Gastroesophageal sphincter (tissue), 4 donors: ENCODE measurements at places on chromosomes 6 and 20.
A peak's percentile ranks its signal among the peaks of the same experiment; 100 is the strongest.

GRCh38 chr20:60877071-60877857 lies 374.8 kb upstream of the CDH4 start:
- no peaks in the 10 kb centered on the region for H3K27me3 ChIP-seq
- no peaks in the 10 kb centered on the region for H3K4me1 ChIP-seq
- no peaks in the 10 kb centered on the region for H3K36me3 ChIP-seq

DNA sequence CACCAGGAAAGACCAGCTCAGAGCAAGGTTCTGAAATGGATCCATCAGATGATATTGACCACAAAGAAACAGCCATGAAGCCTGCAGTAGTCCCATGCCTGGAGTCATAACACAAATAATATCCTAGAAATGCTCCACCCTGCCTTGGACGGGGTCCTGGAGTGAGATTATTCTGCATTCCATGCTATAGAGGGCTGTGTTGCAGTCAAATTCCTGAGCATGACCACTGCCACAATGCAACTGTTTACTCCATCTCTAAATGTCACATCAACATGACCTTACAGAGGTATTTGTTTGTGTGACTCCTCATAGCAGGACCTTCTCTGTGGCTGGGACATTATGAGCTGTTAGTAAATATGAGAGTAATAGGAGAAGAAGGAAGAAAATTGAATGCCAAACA lies 257.5 kb upstream of the TCF21 start:
- no peaks in the 10 kb centered on the region for H3K27me3 ChIP-seq
- peaks cover 6% of the 10 kb centered on the region for H3K4me1 ChIP-seq
- no peak overlapping the region for H3K27ac ChIP-seq
- no peak overlapping the region for H3K4me3 ChIP-seq
- H3K36me3 ChIP-seq, result no peaks in the 10 kb centered on the region

GRCh38 chr6:156068881-156069280 lies 613.2 kb upstream of the NOX3 start:
- no peak overlapping the region for H3K4me3 ChIP-seq
- H3K27me3 ChIP-seq, result no peaks in the 10 kb centered on the region
- no peak for ATAC-seq

DNA sequence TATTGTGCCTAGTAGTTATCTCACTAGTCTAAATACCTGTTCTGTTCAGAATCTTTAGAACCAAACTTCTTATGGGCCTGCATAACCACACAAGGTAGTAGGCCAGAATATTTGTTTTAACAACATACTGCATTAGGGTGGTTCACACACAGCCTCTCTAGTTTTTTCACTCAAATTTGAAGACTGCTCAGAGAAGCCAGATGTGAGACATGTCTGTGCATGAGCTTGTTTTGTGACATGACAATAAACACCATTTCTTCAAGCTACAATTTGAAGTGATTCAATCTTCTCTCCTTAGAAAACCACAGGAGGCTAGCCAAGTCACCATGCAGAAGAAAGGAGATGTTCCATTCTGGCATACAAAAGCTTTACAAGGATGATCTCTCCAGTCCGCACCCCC lies 135.6 kb downstream of the MMS22L start:
- no peak for ATAC-seq
- no peak overlapping the region for H3K4me3 ChIP-seq
- no peaks in the 10 kb centered on the region for H3K27me3 ChIP-seq
- no peak overlapping the region for H3K27ac ChIP-seq
- H3K36me3 ChIP-seq, result no peaks in the 10 kb centered on the region

DNA sequence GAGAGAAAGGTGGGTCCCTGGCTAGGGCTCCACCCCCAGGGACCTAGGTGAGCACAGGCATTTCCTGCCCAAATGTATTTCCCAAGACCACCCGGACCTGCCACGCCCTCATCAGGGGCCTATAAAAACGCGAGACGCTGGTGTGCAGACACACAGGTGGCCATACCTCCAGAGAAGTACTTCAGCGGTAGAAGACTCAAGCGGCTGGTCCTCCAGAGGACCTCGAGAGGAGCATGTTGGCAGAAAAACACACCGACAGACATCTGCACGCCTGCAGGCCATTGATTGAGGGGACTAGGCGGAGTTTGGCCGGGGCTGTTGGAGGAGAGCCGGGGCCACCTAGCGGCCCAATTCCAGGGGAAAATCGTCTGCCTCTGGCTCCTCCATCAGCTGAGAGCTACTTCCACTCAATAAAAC lies 695.8 kb upstream of the MMS22L start:
- H3K4me1 ChIP-seq, result no peaks in the 10 kb centered on the region
- ATAC-seq, result no peak
- no peak overlapping the region for H3K27ac ChIP-seq
- H3K4me3 ChIP-seq, result no peak overlapping the region
- H3K36me3 ChIP-seq, result no peaks in the 10 kb centered on the region

DNA sequence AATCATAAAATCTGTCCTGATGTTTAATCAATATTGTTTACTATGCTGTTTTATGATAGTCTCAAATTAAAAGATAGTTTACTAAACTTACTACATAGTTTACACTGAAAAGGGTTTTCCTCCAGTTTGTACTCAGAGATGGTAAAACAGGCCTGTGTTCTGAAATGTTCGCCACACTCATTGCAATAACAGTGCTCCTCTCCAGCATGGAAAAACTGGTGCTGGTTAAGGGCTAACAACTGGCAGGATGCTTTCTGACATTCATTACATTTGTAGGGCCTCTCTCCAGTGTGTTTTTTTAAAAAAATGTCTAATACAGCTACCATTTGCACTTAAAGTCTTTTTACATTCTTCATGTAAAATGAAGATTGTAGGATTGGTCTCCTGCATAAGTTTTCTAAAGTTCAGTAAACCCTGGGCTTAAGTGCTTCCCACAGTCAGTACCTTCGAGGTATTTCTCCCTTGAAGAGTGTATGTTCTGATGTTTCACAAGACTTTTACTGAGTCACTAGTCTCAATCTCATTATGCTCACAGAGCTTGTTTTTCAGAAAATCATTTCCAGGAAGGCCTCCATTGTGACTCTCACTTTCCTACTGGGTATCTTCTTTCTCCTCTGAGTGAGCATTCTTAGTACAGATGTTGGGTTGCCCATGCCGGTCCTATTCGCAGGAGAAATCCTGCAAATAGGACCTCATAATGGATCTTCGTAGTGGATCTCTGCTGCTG lies 8.7 kb upstream of the ZSCAN12 start:
- H3K36me3 ChIP-seq, result no peaks in the 10 kb centered on the region
- no peak for ATAC-seq
- H3K27me3 ChIP-seq, result peaks cover 24% of the 10 kb centered on the region
- H3K27ac ChIP-seq, result no peak overlapping the region

DNA sequence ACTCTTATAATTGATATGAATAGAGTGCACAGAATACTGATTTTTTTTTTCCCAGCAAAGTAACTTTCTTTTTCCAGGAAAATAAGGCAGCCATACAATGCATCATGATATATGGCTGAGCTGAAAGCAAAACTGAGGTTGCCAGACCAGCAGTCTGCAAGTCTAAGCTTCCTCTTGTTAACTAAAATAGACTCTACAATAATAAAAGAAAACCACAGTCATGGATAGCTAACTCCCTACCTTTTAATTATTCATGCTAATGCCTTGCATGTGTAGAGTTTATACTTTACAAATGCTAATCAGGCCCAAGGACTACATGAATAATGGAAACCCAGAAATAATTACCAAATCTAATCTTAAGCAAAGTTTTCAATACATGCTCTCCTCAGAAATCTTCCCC lies 47.4 kb downstream of the MAP7 start:
- ATAC-seq, result no peak
- no peaks in the 10 kb centered on the region for H3K27me3 ChIP-seq
- no peak overlapping the region for H3K27ac ChIP-seq
- no peak overlapping the region for H3K4me3 ChIP-seq
- H3K36me3 ChIP-seq, result no peaks in the 10 kb centered on the region

DNA sequence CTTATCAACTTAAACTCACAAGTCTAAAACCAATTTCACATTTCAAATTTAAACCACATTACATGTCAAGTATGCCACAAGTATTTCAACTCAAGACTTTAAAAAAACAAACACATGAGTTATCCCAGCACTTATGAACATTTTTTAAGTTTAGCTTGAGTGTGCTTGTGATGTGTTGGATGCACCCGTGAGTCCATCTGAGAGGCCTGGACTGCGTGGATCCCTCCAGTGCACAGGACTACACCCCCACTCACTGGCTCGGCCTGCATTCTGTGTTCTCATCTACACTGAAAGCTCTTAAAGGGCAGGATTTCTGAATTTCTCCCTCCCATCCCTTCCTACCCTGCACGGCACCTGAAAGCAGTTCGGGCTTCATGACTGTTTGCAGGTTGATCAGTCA lies 128.8 kb upstream of the CD93 start:
- no peak for ATAC-seq
- H3K27me3 ChIP-seq, result no peaks in the 10 kb centered on the region
- H3K4me3 ChIP-seq, result no peak overlapping the region

DNA sequence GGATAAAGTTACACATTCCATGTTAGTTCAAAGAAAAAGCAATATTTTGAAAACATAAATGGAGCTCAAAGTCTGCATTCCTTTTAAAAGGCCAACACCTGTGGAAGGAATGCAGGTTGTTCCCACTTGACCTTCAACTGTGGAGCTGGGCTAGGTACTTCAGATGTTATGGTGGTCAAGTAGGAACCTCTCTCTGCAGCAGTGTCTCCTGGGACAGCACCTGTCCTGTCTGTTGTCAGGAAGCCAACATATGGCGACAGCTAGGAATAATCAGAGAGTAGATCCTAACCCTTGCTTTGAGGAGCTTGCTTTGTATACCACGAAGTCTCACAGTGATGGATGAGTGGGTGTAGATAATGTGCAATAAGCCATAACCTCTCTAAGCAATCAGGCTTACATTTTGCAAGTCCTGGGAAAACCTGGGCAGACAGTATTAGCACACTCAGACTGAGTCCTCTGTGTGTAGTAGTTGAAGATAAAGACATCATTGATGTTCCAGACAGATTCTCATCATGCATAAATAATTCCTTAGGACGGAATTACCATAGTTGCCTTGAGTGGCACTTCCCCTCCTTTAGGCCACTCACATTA lies 347.5 kb downstream of the PRL start:
- no peak overlapping the region for H3K4me3 ChIP-seq
- H3K36me3 ChIP-seq, result no peaks in the 10 kb centered on the region
- H3K4me1 ChIP-seq, result peaks cover 7% of the 10 kb centered on the region
- no peaks in the 10 kb centered on the region for H3K27me3 ChIP-seq

DNA sequence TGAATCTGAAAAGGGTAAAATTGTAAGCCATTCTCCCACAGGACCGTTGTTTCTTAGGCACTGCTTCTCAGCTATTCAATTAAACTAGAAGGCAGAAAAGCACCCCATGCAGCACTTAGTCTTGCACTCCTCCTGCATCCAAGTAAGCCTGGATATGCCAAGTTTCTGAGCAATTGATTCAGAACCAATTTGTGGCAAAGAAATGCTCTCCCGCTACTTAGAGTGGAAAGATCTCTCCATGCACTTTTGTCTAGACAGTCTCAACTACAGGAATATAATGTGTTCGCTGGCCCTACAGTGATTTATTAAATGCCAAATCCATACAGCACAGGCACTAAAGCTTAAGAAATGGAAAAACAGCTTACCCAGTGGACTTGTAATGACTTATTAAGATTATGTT lies 338.5 kb downstream of the HACE1 start:
- no peaks in the 10 kb centered on the region for H3K36me3 ChIP-seq
- no peaks in the 10 kb centered on the region for H3K27me3 ChIP-seq

GRCh38 chr6:169853196-169854082 lies 102.0 kb downstream of the ERMARD start:
- ATAC-seq, result no peak
- no peak overlapping the region for H3K27ac ChIP-seq
- H3K27me3 ChIP-seq, result no peaks in the 10 kb centered on the region

GRCh38 chr20:23003881-23004460 lies 31.1 kb upstream of the SSTR4 start:
- H3K27ac ChIP-seq, result no peak overlapping the region
- H3K4me1 ChIP-seq, result no peaks in the 10 kb centered on the region

DNA sequence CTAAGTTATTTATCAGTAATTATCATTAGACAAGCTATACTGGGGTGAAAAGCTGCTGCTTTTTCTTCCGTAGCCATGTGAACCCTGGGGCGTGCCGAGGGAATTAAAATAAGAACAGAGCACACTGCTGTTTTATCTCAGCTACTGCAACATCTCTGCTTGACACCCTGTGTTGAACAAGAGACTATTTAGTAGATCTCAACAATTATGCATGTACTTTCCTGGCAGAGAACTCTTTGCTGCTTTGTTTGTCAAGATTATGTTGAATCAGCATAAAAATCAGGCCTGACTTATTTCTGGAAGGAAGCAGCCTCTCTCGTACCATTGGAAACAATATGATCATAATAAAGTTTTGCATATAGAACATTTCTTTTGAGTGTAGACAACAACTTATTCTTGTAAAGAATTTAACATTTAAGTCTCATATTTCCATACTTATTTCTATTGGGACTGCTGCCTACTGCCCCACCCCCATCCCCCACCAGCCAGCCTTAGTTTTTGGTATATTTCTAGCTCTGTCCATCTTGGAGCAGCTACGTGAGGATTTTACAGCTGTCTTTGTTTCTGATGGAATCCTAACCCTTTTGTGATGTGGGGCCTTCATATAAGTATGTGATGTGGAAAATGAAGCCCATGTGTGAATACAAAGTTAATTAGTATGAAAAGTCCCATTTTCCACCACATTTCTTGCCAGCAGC lies 1011.4 kb downstream of the KIF16B start:
- H3K36me3 ChIP-seq, result no peaks in the 10 kb centered on the region
- no peak for ATAC-seq
- no peak overlapping the region for H3K27ac ChIP-seq
- H3K4me1 ChIP-seq, result no peaks in the 10 kb centered on the region
- no peak overlapping the region for H3K4me3 ChIP-seq

DNA sequence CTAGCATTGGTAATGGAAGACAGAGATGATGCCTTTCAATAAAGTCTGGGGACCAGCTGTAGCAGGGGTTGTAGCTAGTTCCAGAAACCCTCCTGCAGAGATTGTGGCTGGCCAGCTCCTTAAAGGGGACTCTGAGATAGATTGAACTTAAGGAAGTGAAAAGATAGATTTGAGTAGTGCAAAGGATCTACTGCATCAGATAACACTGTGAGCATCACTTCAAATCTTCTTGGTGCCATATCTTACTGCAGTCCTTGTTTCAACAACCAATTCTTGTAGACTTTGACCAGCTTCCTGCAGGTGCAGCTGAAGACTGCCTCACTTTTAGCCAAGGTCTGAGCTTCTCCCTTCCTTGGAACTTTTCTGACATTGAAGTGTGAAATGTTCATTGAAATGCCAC lies 14.8 kb upstream of the CEP162 start:
- no peak for ATAC-seq
- no peak overlapping the region for H3K27ac ChIP-seq
- H3K27me3 ChIP-seq, result no peaks in the 10 kb centered on the region

- no peak overlapping the region for H3K4me3 ChIP-seq
- H3K27ac ChIP-seq, result peak overlapping the region; percentile 42
- H3K27me3 ChIP-seq, result no peaks in the 10 kb centered on the region
- H3K4me1 ChIP-seq, result no peaks in the 10 kb centered on the region
- H3K36me3 ChIP-seq, result no peaks in the 10 kb centered on the region
Measured at GRCh38 chr6:20203561-20204511, 8.4 kb downstream of the MBOAT1 start.

- no peak for ATAC-seq
- no peaks in the 10 kb centered on the region for H3K27me3 ChIP-seq
- no peak overlapping the region for H3K4me3 ChIP-seq
- H3K36me3 ChIP-seq, result no peaks in the 10 kb centered on the region
- no peaks in the 10 kb centered on the region for H3K4me1 ChIP-seq
Measured at GRCh38 chr6:166495487-166496314, 90.8 kb downstream of the RAMACL start.

GRCh38 chr6:19968201-19968600 lies 131.0 kb downstream of the ID4 start:
- no peaks in the 10 kb centered on the region for H3K27me3 ChIP-seq
- H3K4me3 ChIP-seq, result no peak overlapping the region

GRCh38 chr6:122669868-122670267 lies 59.7 kb downstream of the PKIB start:
- no peaks in the 10 kb centered on the region for H3K4me1 ChIP-seq
- H3K4me3 ChIP-seq, result no peak overlapping the region
- H3K27ac ChIP-seq, result no peak overlapping the region
- H3K27me3 ChIP-seq, result no peaks in the 10 kb centered on the region
- no peaks in the 10 kb centered on the region for H3K36me3 ChIP-seq
